ENCODE measurements at places on chromosomes 13 and 19. TPM values are rescaled to one million over a fixed set of nuclear protein-coding genes. Genes with fewer than 3 reads are reported as not detected.
A peak's percentile ranks its signal among the peaks of the same experiment; 100 is the strongest.

Gene PALM3
- not detected for total RNA-seq

DNA sequence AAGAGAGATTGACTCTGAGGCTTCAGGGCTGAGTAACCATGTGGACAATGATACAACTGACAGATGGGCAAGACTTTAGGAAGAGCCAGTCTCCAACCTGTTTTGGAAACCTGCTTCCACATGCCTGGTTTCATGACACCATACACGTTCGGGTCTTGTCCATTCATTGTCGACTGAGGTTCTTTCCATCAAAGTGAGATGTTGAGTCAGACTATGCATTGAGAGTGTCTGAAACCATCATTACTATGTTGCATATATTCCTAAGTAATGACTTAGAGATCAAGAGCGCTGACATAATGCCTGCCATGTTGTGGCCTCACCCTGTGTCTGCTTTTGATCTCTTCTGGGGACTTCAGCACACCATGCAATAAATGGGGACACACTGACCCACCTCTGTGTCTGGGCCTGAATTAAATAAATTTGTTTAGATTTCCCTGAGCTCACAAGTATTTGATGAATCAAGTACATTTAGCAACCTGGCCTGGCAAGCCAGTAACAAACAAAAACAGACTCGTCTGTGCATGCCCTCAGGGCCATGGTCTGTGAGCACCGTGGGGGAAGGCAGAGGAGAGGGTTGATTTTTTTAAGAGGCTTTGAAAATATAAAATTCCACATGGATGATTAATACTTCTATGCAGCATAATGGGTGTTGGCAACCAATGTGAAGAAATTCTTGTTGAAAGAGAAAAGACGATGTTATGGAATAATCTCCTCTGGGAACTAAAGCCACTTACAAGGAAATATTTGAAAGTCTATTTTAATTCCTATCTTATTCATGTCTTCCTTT is 49.9 kb upstream of the UBAC2 start:
- DNase-seq, result no peak

Gene PBX4
- not detected for total RNA-seq

GRCh38 chr19:6539514-6539913 is 8.7 kb downstream of the TNFSF9 start:
- DNase-seq, result no peak

DNA sequence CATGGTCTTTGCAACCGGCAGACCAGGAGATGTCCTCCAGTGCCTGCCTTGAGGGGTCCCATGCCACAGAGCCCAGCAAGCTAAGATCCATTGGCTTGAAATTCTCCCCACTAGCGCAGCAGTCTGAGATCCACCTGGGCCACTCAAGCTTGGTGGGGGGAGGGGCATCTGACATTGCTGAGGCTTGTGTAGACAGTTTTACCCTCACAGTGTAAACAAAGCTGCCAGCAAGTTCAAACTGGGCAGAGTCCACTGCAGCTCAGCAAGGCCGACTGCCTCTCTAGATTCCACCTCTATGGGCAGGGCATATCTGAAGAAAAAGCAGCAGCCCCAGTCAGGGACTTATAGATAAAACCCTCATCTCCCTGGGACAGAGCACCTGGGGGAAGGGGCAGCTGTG is 32.0 kb upstream of the ITM2B start:
- no peak for DNase-seq

DNA sequence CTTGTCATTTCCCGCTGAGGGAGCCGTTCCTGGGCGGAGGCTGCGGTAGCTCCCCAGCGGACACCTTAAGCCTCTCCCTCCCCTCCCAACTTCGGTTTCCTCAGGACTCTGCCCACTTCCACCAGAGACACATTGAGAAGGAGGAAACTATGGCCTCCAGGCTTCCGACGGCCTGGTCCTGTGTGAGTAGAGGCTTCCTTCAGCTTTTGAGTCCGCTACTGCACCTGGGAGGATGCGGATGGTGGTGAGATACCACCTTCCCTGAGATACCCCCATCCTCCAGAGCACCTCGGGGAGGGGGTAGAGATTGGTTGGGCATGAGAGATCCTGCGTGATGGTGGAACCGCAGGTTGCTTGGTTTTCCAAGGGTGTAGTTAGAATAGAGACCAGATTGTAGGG is 955 bp downstream of the ZNF274 start:
- DNase-seq, result no peak

Gene LILRA1
- total RNA-seq, result 0.53 TPM

DNA sequence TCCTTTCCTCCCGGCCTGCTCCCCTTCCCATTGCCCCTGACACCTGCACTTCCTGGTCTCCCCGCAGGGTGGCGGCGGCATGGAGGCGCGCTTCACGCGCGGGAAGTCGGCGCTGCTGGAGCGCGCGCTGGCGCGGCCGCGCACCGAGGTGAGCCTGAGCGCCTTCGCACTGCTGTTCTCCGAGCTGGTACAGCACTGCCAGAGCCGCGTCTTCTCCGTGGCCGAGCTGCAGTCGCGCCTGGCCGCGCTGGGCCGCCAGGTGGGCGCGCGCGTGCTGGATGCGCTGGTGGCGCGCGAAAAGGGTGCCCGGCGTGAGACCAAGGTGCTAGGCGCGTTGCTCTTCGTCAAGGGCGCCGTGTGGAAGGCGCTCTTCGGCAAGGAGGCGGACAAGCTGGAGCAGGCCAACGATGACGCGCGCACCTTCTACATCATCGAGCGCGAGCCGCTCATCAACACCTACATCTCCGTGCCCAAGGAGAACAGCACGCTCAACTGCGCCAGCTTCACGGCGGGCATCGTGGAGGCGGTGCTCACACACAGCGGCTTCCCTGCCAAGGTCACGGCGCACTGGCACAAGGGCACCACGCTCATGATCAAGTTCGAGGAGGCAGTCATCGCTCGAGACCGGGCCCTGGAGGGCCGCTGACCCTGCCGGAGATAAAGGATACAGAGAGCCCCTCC is 1.7 kb downstream of the TRAPPC5 start:
- no peak for DNase-seq

Gene HIF3A
- 1.6 TPM for total RNA-seq

- no peak for DNase-seq
Observed at GRCh38 chr19:45117167-45117594, 24.2 kb downstream of the PPP1R37 start.

Gene NLRP7
- not detected for total RNA-seq

GRCh38 chr13:41456768-41457588 is at the start of gene RGCC:
RGCC (plus strand) TSS chr13:41457550; CDS start chr13:41457708, 158 bp downstream.
- peak; percentile 79 for DNase-seq

Gene ZNF763
- 0.58 TPM for total RNA-seq

DNA sequence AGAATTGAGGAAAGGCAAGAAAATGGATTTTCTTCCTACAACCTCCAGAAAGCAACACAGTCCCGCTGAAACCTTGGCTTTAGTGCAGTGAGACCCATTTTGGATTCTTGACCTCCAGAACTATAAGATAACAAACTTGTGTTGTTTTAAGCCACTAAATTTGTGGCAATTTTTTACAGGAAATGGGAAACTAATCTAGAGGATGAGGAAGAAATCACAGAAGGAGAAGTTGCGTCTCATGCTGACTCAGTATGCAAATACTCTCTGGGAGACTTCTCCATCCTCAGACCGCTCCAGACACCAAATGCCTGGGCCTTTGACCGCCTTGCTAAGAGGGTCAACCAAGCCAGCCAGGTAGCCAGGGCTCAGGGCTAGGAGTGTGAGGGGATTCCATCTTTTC is 13.1 kb upstream of the CEACAM16 start:
- DNase-seq, result no peak

DNA sequence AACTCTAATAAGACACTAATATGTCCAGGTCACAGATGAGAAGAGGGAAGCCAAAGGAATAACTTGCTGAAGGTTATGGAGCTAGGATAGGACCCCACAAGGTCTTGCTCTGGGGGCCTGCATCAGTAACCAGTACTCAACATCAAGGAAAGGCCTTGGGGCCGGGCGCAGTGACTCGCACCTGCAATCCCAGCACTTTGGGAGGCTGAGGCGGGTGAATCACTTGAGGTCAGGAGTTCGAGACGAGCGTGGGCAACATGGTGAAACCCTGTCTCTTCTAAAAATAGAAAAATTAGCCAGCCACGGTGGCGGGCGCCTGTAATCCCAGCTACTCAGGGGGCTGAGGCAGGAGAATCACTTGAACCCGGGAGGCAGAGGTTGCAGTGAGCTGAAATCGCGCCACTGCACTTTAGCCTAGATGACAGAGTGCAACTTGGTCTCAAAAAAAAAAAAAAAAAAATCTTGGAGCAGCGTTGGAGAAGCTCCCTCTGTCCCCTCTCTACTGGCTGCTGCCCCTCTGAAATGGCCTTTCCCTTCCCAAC is 1.8 kb downstream of the LONP1 start:
- no peak for DNase-seq

- no peak for DNase-seq
Observed at GRCh38 chr13:26880735-26881134, 120.1 kb upstream of the GPR12 start.

DNA sequence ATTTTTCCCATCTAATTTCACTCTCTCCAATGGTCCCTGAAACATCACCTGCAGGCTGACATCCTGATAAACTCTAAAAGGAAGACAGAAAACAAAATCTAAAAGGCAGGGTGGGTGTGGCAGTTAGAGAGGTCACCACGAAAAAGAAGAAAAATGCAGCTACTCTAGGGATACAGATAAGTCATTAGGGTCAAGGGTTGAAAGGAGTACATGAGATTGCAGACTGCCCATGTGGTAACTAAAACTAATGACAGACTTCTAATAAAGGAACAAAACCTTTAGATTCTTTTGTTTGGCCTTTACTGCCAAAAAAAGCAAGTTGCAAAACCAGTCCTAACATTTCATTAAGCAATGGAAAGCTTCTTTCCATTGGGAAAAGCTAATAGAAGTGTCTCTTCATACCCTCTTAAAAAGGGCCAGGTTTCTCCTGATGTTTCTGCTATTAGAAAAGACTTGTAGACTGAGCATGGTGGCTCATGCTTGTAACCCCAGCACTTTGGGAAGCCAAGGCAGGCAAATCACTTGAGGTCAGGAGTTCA is 31.0 kb downstream of the THSD1 start:
- no peak for DNase-seq

- DNase-seq, result peak; percentile 66
Observed at GRCh38 chr19:7973883-7974282, 30.4 kb upstream of the TIMM44 start.

DNA sequence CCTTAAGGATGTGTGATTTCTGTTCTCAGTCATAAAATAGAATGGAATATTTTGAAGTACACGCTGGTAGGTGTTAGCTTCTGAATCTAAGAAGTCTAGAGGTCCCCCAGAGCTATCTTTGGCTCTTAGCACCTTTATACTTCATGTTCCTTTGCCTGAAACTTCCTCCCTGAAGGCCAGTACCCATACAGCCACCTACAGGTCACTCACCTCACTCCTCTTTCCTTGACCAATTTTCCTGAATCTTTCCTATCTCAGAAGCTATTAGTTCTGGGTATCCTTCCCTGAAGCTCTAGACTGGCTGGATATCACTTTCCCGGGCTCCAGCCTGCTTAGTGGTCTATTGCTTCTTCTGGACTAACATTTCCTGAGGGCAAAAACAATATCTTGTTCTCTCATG is 93.4 kb upstream of the EDNRB start:
- DNase-seq, result no peak

- DNase-seq, result no peak
Observed at GRCh38 chr13:62846302-62846701, 1430.7 kb upstream of the PCDH20 start.

DNA sequence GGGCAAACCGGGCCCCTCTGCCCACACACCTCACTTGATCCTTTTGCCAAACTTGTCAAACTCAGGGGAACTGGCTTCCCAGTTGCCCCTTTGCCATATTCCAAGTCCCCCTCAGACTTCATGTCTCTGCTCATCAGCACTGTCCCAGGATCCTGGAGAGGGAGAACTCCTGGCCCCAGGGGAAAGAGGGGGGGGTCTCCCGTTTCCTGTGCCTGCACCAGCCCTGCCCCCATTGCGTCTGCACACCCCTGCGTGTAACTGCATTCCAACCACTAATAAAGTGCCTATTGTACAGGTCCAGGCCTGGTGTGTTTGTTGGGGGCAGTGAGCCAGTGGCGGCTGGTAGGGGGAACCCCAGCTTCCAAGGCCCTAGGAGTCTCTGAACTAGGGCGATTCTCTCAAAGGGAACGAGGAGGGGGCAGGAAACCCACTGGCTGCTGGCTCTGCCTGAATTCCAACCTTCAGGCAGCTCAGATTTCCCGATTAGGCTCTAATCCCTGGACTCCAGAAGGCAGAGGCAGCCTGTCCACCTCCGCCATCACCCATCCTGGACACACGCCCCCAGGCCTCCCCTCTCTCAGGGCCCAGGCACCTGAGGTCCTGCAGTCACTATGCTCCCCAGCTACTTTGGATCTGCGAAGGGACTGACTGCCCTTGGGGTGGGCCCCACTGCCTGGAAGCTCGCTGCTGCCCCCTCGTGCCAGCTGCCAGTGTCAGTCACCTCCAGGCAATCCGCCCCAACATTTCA is 9.7 kb upstream of the ILF3 start:
- DNase-seq, result peak; percentile 87

Gene MTUS2
- 0.32 TPM for total RNA-seq

DNA sequence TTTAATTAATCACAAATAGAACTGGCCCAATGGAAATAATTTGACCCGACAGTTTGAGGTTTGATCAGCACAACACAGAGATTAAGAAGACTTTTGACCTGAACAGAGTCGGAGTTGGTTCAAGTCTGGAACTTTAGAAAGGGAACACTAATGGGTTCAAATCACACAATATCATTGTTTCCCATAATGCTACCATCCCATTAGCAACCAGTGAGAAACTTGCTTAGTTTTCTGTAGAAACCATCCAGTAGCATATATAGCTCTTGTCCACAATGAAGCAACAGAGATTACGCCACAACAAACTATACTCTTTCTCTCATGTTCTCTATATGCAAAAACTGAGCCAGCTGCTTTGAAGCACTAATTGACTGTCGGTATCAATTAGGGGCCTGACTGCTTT is 376.9 kb upstream of the SPRY2 start:
- DNase-seq, result no peak

GRCh38 chr19:35090506-35091214 is 25.0 kb upstream of the FXYD3 start:
- DNase-seq, result peak; percentile 41

DNA sequence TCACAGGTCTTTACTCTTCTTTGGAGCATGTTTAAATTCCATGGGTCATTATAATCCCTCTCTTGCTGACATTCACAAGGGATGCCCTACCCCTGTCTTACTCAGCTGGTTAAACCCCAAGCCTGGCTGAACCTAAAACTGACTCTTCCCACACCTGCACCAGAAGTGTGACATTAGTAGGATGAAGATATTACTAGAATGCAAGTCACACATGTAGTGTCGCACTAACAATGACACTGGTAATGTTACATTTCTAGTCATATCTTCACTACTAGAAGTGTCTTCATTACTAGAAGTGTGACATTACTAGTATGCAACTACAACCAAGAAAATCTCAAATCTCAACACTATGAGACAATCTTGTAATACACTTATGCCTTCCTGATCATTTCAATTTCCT is 14.2 kb downstream of the ZAR1L start:
- DNase-seq, result no peak

DNA sequence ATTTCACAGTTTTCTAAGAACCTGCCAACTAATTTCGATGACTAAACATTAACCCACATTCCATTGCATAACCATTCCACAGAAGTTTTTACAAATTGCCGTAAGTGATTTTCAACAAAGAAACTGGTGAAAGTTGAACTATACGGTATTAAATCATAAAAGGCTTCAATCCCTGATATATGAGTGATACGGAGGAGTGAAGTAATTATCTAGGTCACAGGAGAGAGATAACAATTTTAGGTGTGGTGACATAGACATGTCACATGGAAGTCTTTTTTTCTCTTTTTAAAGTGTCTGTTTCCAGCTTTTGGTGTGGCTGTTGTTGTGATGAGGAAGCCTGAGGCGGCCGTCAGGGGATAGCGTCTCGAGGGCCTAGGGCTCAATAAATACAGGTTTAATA is 29.4 kb downstream of the TBC1D4 start:
- no peak for DNase-seq

- DNase-seq, result no peak
Observed at GRCh38 chr13:38210928-38211596, 138.6 kb upstream of the UFM1 start.

Measured in psoas muscle (tissue), 8 donors.